ENCODE measurements at places on chromosomes 2 and 18.

- no peak for DNase-seq
These were observed 150.1 kb upstream of the LRRTM1 start for GRCh38 chr2:80454628-80455027.

DNA sequence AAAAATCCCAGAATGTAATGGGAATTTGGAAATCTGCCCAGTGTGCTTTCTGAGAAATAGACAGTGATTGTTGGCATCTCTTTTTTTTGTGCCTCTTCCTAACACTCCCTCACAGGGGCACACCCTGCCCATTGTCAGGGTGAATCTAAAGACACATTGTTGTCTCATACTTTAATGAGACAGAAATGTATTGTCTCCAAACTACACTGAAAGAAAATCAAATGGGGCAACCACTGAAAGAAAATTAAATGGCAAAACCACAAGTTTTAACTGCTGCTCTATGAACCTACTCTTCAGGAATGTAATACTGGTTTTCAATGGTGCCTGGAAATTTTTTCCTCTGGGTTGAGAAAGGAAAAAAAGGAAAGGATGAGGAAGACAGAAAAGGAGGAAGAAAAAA lies 43.2 kb upstream of the GLS start:
- DNase-seq = no peak

DNA sequence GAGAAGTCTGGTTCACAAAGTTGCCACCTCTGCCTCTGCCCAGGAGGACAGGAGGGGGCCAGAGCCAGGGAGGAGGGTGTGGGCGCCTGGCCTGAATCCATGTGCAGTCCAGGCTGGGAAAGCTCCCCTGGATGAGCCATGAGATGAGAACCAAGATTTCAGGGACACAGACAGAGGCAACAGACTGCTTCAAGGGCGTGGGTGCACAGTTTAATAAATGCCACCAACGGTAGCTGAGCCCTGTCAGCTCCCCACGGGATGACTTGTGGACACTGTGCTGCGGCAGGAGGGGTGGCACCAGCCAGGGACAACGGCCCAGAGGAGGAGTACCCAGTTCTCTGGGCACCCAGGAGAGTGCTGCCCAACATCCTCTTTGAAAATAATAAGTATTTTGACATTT lies 15.2 kb downstream of the CAPG start:
- no peak for DNase-seq

DNA sequence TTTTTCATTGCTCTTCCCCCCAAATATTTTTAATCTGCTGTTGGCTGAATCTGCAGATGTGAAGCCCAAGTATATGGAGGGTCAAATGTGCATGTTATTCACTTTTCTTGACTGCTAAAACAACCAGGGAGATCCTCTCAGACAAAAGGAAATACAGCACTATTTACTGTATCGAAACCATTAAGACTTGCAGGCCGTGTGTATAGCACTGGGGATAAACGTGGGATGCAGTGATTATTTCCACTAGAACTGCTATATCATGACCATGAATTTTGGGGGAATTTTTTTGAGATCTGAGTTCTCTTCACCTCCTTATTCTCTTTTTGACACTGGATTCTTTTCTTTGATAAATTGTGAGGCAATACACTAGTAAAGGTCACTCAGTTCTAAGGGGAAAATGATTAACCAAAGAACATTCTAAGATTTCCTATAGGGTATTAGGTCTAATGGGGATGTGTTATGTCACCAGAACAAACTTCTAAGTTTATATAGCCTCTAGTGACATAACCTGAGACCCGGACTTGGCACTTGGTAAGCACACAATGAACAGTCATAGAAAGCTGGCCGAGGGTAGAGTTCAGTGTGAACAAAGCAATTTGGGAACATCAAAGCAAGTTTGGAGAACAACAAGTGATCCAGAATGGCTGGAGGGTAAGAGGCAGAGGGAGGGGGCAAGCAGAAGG lies 14.9 kb upstream of the UGT1A1 start:
- no peak for DNase-seq

- DNase-seq = no peak
These were observed 120.8 kb upstream of the ERBB4 start for GRCh38 chr2:212659441-212659840.

DNA sequence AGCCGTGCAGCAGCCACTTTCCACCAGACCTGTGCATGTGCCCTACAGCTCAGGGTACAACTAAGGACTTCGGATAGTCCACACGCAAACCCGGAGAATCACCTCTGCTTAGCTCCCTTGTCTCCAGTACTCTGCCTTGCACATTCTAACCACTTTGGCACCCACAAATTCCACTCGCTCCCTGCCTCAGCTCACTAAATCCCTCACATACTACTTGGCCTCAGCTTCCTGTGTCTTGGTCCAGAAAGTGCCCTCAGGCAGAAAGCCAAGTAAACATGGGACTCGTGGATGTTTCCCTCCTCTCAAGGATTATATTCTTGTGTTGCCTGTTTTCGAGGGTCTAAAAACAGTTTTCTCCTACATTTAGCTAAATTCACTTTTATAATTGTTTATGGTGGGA lies 157.8 kb upstream of the DAPL1 start:
- DNase-seq = no peak

- DNase-seq = no peak
These were observed 71.4 kb upstream of the ZNF385B start for GRCh38 chr2:179932786-179933185.
